ENCODE measurements at places on chromosomes 4 and X.

DNA sequence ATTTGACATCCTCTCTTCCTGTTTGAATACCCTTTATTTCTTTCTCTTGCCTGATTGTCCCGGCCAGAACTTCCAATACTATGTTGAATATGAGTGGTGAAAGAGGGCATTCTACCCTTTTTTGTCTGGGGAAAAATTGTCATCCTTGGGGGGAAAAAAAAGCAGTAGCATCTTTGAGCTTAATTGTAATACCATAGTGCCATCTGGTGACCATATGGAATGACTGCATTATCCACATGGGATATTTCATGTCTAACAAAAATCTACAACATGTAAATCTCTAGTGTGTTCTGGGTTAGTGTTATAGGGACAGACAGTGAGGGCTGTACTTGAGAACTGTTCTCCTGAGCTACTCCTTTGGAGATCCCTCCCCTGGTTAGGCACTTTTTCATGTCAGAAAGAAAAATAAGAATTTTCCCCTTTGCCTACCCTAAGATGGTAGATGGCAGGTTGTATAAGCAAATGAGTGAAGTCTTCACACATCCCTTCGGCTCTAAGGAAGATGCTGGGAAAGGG, 26.0 kb downstream of the CAPN6 start:
- no peak overlapping the region for H3K27ac ChIP-seq
- no peaks in the 10 kb centered on the region for H3K27me3 ChIP-seq
- DNase-seq: no peak
- no peak overlapping the region for H3K4me3 ChIP-seq
- no peaks in the 10 kb centered on the region for H3K4me1 ChIP-seq

DNA sequence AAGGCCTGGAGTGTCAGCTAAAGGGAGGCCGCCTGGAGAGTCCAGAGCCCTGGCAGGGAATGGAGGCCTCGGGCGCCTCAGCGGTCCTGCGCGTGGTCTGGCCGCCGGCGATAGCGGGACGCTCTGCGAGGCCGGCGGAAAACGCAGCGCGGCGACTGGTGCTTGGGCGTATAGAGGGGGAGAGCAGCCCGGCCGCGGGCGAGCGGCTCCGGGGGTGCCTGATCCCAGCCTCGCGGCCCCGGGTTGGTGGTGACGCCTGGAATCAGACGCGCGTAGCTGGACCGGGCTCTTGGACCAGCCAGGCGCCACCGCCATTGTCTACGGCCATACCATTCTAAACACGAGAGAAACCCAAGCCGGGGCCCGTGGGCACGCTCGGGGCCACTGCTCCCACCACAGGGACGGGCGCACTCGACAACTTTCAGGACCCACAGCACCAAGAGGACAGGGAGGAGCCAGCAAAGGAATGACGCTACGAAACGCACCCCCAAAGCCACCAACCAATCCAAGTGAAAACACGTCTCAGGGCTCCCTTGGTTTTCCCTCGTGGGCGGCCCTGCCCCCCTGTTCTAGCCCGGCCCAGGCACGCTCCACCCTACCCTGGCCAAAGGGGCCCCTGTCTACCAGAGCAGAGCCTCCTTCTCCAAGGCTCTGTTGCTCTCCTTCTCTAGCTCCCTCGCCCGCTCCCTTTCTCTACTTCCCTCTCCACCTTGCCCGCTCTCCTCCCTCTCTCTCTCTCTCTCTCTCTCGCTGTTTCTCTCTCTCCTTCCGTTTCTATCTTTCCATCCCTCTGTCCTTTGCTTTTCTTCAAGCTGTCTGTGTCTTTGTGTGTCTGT, 7.8 kb downstream of the FRG2 start:
- no peak overlapping the region for H3K27ac ChIP-seq
- no peak overlapping the region for H3K4me3 ChIP-seq
- DNase-seq: no peak
- no peaks in the 10 kb centered on the region for H3K36me3 ChIP-seq
- H3K27me3 ChIP-seq: peaks cover 58% of the 10 kb centered on the region
- H3K4me1 ChIP-seq: no peaks in the 10 kb centered on the region

- H3K4me3 ChIP-seq: no peak overlapping the region
- H3K4me1 ChIP-seq: peaks cover 5% of the 10 kb centered on the region
- H3K27me3 ChIP-seq: no peaks in the 10 kb centered on the region
- no peak overlapping the region for H3K27ac ChIP-seq
Observed at GRCh38 chr4:173121076-173121561, 47.5 kb upstream of the GALNT7 start.

- H3K36me3 ChIP-seq: no peaks in the 10 kb centered on the region
- H3K27me3 ChIP-seq: no peaks in the 10 kb centered on the region
- no peak overlapping the region for H3K27ac ChIP-seq
- DNase-seq: no peak
Observed at GRCh38 chrX:48918301-48918642, 552 bp downstream of the PIM2 start.

- H3K27ac ChIP-seq: no peak overlapping the region
- no peaks in the 10 kb centered on the region for H3K36me3 ChIP-seq
- no peak for DNase-seq
- no peaks in the 10 kb centered on the region for H3K4me1 ChIP-seq
- no peak overlapping the region for H3K4me3 ChIP-seq
Observed at GRCh38 chrX:72663737-72664136, 50.4 kb downstream of the PHKA1 start.

DNA sequence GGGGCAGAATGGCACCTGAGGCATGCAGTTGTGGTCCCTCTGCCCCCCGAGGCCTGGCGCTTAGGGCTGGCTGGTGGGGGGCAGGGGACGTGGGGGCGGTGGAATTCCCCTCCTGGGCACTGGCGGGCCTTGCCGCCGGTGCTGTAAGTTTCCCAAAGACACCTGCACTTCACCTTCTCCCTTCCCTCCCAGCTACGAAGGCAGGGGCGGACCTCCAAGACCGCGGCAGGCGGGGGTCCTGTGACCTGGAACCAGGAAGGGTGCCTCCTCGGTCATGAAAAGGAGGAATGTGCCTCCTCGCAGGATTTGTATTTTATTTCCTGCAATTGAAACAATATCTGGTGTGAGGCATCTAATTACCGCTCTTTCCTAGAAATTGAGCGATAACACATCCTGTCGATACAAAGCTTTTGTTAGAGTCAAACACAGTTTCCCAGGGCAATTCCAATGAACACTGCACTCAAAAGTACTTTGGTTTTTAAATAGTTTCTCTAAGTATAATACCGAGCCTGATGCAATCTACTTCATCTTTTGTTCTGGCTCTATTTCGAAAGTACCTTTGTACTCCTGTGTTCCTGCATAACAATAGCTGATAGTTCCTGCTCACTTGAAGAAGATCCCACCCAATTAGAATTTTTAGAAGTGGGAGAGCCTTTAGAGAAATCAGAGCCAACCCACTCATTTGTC, 12.3 kb upstream of the ADRA2C start:
- H3K4me3 ChIP-seq: no peak overlapping the region
- H3K4me1 ChIP-seq: no peaks in the 10 kb centered on the region
- no peak overlapping the region for H3K27ac ChIP-seq
- DNase-seq: no peak
- no peaks in the 10 kb centered on the region for H3K27me3 ChIP-seq

GRCh38 chr4:107888237-107888636, 43.1 kb upstream of the CYP2U1 start:
- H3K4me1 ChIP-seq: no peaks in the 10 kb centered on the region
- no peak overlapping the region for H3K27ac ChIP-seq
- no peak for DNase-seq
- H3K4me3 ChIP-seq: no peak overlapping the region

DNA sequence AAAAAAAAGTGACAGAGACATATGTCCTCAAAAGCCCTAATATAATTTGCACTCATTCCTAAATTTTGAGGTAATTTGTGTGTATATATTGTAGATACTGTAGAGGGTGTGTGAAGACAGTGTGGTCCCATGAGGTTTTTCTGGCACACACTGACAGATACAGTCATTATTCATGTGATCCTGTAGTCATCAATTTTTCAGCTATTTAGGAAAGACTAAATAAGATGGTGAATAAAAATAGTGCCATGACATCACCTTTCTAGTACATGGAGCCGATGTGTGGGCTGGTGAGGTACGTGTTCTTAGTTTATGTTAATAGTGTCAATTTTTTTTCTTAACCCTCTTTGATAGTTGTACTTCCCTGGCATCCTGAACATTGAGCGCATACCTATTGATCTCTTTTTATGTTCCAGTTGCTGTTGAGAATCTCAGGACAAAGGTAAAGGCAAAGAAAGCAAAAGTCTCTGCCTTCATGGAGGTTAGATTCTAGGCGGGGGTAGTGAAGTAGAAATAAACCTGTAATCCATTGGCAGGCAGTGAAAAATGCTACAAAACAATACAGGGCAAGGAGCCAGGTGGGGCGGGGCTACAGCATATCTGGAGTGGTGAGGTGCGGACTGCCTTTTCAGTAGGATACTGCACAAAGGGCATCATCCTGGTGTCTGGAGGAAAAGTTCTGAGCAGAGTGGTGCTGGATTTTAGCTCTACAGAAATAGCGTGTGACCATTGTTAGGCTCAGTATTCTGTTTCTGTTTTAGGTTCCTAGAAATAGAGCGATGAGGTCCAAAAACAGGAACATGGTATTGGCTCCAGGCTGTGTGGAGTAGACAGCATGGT, 93.8 kb downstream of the ARHGAP10 start:
- no peaks in the 10 kb centered on the region for H3K36me3 ChIP-seq
- DNase-seq: peak; percentile 59
- no peak overlapping the region for H3K4me3 ChIP-seq
- H3K4me1 ChIP-seq: peaks cover 29% of the 10 kb centered on the region
- H3K27ac ChIP-seq: no peak overlapping the region

GRCh38 chr4:76851375-76851774, 46.6 kb downstream of the SOWAHB start:
- no peak overlapping the region for H3K27ac ChIP-seq
- H3K4me1 ChIP-seq: peaks cover 5% of the 10 kb centered on the region
- no peaks in the 10 kb centered on the region for H3K36me3 ChIP-seq
- no peaks in the 10 kb centered on the region for H3K27me3 ChIP-seq
- H3K4me3 ChIP-seq: no peak overlapping the region
- no peak for DNase-seq

- DNase-seq: no peak
- H3K4me1 ChIP-seq: peaks cover 9% of the 10 kb centered on the region
- H3K27ac ChIP-seq: no peak overlapping the region
- no peak overlapping the region for H3K4me3 ChIP-seq
Observed at GRCh38 chr4:40311811-40312346, 23.3 kb upstream of the CHRNA9 start.

DNA sequence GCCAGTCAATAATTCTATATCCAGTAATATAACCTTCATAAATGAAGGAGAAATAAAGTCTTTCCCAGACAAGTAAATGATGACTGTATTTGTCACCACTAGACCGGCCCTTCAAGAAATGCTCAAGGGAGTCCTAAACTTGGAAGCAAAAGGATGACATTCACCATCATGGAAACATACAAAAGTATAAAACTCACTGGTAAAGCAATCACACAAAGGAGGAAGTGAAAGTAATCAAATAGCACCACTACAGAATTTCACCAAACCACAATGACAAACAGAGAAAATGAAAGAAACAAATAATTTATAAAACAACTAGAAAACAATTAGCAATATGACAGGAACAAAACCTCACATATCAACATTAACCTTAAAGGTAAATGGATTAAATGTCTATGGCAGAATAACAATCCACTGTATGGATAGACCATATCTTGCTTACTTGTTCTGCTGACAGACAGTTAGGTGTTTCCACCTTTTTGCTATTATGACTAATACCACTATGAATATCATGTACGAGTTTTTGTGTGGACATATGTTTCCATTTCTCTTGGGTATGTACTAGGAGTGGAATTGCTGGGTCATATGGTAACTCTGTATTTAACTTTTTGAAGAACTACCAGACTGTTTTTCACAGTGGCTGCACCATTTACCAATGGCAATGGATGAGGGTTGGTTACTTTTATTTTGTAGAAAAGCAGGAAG, 44.9 kb downstream of the NAT8L start:
- no peaks in the 10 kb centered on the region for H3K27me3 ChIP-seq
- no peak overlapping the region for H3K4me3 ChIP-seq
- no peak for DNase-seq
- H3K4me1 ChIP-seq: peaks cover 13% of the 10 kb centered on the region
- no peak overlapping the region for H3K27ac ChIP-seq
- H3K36me3 ChIP-seq: no peaks in the 10 kb centered on the region

- H3K4me1 ChIP-seq: peaks cover 14% of the 10 kb centered on the region
- no peaks in the 10 kb centered on the region for H3K27me3 ChIP-seq
- H3K27ac ChIP-seq: peak overlapping the region; percentile 86
- DNase-seq: peak; percentile 75
Observed at GRCh38 chr4:15479089-15479912, 9.6 kb downstream of the CC2D2A start.

DNA sequence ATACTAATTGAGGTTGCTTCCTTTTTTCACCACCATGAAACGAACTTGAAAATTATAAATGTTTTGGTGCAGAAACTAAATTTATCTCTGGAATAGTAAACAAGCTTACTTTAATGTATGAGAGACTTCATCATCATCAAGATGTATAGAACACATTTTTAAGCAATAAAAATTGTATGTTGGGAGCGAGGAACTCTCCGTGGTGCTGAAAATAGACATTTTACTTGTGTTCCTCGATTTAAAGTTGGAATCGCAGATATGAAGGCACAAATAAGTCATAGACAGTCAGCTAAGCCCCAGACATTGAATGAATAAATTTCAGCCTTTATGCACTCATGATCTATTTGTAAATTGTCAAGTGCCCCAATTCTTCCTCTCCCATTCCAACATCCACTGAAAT, 310.7 kb downstream of the STK32B start:
- no peaks in the 10 kb centered on the region for H3K27me3 ChIP-seq
- no peak overlapping the region for H3K27ac ChIP-seq
- H3K4me3 ChIP-seq: no peak overlapping the region
- no peaks in the 10 kb centered on the region for H3K36me3 ChIP-seq
- H3K4me1 ChIP-seq: peaks cover 17% of the 10 kb centered on the region

- no peaks in the 10 kb centered on the region for H3K4me1 ChIP-seq
- no peak overlapping the region for H3K27ac ChIP-seq
- H3K27me3 ChIP-seq: no peaks in the 10 kb centered on the region
- peak; percentile 25 for DNase-seq
- H3K4me3 ChIP-seq: no peak overlapping the region
Observed at GRCh38 chr4:31458813-31459212, 738.6 kb downstream of the PCDH7 start.

- no peak overlapping the region for H3K27ac ChIP-seq
- no peaks in the 10 kb centered on the region for H3K4me1 ChIP-seq
- no peak for DNase-seq
- no peaks in the 10 kb centered on the region for H3K27me3 ChIP-seq
- no peak overlapping the region for H3K4me3 ChIP-seq
Observed at GRCh38 chr4:52015366-52015765, 4.8 kb downstream of the LRRC66 start.

- H3K36me3 ChIP-seq: no peaks in the 10 kb centered on the region
- no peaks in the 10 kb centered on the region for H3K27me3 ChIP-seq
- H3K4me3 ChIP-seq: no peak overlapping the region
- H3K4me1 ChIP-seq: no peaks in the 10 kb centered on the region
Observed at GRCh38 chr4:86630629-86631028, 36.5 kb downstream of the PTPN13 start.

GRCh38 chr4:78612398-78613178, 61.0 kb downstream of the ANXA3 start:
- DNase-seq: no peak
- no peaks in the 10 kb centered on the region for H3K36me3 ChIP-seq
- no peaks in the 10 kb centered on the region for H3K4me1 ChIP-seq
- H3K27ac ChIP-seq: no peak overlapping the region
- H3K4me3 ChIP-seq: no peak overlapping the region
